ENCODE measurements at places on chromosomes 5 and 9. TPM values are rescaled to one million over a fixed set of nuclear protein-coding genes. Genes with fewer than 3 reads are reported as not detected.

The INSL6 gene
- total RNA-seq: not detected

The PCDHB4 gene
- total RNA-seq: 5.2 TPM

The SV2C gene
- 0.05 TPM for total RNA-seq

The CDX1 gene
- not detected for total RNA-seq

The GNG10 gene
- 49.9 TPM for total RNA-seq

The FOXD4L3 gene
- total RNA-seq: not detected

GRCh38 chr9:72983512-72984225 lies 30.8 kb upstream of the ALDH1A1 start:
- DNase-seq: no peak

GRCh38 chr5:139835656-139836055 lies 40.0 kb downstream of the PSD2 start:
- no peak for DNase-seq

DNA sequence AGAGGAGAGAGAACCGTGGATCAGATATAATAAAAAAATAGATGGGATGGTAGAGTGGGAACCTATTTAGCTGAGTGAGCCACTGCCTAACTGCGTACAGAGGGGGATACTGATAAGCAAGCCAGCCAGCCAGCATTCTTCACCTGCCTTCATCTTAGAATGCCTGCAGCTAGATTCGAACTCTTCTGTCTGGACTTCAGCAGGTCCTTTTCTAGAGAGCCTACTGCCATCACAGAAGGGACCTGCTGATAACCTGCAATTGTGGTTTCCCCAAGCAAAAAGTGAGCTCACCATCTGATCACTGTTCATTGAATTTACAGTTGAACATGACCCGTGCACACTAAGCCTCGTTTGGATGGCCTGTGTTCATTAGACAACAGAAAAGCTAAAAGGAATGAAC lies 109.4 kb downstream of the CDC42SE2 start:
- no peak for DNase-seq

- no peak for DNase-seq
Measured at GRCh38 chr9:134778841-134779411, 101.7 kb upstream of the FCN2 start.

DNA sequence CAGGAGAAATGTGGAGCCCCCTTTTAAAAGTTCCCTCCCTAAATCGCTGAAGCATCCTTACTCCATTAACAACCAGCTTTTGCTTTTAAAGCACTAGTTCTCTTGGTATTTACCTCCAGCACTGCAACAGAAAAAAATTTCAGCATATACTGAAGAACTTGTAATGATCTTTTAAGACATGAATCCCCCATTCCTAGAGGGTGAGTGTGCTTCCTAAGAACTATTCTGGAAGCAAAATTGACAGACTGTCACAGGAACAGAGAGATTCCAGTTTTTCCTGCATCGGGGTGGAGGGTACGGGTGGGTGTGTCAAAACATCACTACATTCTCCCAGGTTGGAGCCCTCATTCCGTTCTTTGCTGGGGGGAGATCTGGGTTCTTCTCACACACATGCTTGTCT lies 151.9 kb downstream of the EBF1 start:
- DNase-seq: no peak

DNA sequence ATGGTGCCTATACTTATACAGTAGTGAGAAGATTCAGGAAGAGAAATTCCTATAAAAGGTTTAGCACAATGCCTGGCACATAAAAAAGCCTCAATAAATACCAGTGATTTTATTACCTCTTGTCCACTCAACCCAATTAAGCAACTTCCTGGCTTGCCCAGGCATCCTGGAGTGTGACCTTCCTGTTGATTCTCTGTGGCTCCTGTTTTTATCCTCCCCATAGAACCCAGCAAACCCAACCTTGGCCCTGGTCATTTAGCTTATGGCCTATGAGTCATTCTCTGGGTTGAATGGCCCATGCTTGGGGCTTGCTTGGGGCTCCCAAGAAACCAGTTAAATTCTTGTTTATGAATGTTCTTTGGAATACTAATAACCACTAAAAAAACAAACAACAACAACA lies 21.4 kb upstream of the SPARC start:
- DNase-seq: no peak

DNA sequence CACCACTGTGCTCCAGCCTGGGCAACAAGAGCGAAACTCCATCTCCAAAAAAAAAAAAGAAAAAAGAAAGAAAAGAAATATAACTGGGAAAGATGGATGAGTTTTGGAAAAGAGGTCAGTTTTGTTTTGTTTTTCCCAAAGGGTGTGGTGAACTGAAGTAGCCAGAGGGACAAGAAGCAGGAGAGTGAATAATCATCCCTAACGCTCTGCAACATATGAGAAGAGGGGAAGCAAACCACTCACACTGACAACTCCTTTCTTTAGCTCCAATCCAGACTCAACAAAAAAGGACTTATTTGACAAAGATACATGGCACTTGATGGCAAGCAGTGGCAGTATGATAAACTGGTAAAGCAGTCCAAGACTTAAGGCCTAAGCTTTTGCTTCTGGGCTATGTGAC lies 176.1 kb upstream of the HMHB1 start:
- no peak for DNase-seq

DNA sequence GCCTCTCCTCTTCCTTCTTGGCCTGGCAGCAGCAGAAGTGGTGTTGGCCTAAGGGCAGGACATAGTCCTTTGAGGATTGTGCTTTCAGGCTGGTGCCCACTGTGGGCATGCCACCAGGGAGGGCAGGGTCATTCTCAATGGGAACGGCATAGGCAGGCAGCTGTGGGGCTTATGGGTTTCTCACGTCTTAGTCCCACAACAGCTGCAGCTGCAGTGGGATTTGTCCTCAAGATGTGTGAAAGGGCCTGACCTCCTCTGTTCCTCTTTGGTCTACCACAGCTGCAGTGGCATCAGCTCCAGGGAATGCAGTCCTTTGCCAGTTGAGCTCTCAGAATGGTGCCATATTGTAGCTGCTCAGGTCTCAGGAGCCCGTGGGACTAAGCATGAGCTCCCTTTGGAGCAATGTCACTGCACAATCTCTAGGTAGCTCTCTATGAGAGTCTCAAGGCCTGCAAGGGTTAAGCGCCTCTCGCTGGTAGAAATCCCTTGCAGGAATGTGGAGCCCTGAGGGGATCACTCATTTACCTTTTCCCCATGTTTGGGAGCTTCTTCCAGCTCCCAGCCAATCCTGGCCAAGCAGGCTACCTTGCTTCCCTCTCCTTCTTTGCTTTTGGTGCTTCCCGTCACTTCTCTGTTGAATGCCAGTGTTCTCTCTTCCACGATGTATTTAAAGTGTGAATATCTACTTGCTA lies 104.8 kb downstream of the GNA14 start:
- DNase-seq: no peak

GRCh38 chr5:143304836-143305475 lies 98.5 kb downstream of the NR3C1 start:
- DNase-seq: no peak

- no peak for DNase-seq
Measured at GRCh38 chr9:35760651-35761050, 6.6 kb upstream of the MSMP start.

- DNase-seq: no peak
Measured at GRCh38 chr9:27339661-27340284, 42.8 kb upstream of the EQTN start.

- DNase-seq: no peak
Measured at GRCh38 chr9:36035006-36035405, 1.7 kb upstream of the RECK start.

- no peak for DNase-seq
Measured at GRCh38 chr5:147763791-147764525, 18.6 kb downstream of the JAKMIP2 start.

GRCh38 chr9:135616619-135617537 lies 22.5 kb downstream of the GLT6D1 start:
- DNase-seq: no peak

- peak; percentile 51 for DNase-seq
Measured at GRCh38 chr9:126513159-126514036, 100.3 kb upstream of the LMX1B start.

GRCh38 chr9:110762783-110763182 lies 94.2 kb downstream of the MUSK start:
- DNase-seq: no peak

- no peak for DNase-seq
Measured at GRCh38 chr5:111787006-111787405, 30.0 kb upstream of the NREP start.

- DNase-seq: no peak
Measured at GRCh38 chr5:10586555-10586954, 22.7 kb downstream of the ANKRD33B start.

- no peak for DNase-seq
Measured at GRCh38 chr5:69530561-69531405, 29.2 kb upstream of the GTF2H2C start.

DNA sequence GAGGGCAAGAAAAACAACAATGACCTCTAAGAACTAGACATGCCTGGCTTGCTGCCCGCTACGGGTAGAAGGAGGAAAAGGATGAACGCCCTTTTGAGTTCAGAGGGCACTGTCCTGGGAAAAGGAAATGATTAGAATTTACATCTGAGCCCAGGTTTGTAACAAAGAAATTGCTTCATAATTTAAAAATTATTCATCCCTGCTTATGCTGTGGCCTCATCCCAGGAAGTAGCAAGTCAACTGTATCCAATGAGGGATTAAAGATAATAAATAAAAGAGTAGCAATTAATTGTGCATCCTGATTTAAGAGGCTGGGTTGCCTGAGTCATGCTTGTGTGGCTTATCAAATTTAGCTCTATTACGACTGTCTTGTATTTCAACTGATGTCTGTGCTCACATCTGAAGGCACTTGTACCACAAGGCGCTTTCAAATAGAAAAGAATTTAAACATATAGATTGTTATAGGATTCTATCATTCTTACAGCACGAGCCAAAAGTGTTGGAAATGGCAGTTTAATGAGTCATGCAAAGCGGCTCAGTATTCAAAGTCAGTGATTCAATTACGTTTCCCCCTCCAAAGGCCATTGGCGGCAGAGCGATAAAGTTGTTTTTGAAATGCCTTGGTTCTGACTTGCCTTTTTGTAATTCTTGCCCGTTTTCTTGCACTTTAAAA lies 40.0 kb upstream of the DMRT1 start:
- DNase-seq: peak; percentile 64

DNA sequence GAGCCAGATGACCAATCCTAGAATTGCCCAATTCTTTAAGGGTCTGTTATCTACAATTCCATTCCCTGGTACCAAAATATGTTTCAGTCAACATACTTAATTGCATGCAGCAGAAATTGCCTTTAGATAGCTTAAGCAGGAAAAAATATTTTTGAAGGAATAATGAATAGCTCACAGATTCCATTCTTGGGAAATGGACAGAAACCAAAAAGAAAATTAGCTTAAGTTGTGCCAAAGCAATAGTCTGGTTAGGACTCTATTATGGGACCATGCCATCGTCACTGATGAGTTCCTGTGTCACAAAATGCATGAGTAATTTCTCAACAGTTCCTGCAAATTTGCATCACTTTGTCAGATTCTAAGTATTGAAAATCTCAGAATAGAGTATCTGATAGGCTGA lies 12.3 kb downstream of the ACTBL2 start:
- DNase-seq: no peak

- DNase-seq: no peak
Measured at GRCh38 chr9:2583308-2584013, 38.1 kb upstream of the VLDLR start.

GRCh38 chr9:121242959-121243346 lies 25.0 kb upstream of the GSN start:
- no peak for DNase-seq

DNA sequence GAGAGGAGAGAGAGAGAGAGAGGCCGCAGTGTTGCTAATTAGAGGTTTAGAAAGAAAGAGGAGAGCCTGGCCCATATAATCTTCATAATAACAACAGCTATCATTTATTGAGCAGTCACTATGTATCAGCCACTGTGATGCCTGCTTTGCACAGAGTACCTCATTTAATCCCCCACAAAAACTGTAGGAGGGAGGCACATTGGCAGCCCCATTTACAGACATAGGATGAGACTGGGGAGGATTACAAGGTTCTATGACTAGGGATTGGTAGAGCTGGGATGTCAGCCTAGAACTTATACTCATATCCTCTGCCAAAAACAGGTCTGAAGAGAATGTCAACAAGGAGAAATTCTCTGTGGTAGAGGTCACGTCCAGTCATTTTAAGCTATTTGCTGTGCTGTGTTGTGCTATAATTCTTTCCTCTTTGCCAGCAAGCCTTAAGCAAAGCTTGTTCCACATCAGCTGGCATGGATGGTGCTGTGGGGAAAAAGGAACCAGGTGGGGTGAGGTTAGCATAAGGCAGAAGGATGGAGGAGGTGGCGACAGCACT lies 6.7 kb upstream of the GCNT4 start:
- no peak for DNase-seq

All from posterior vena cava (tissue), 2 donors.